ENCODE measurements at places on chromosomes 3 and 15.

- DNase-seq = no peak
These were observed 285.0 kb downstream of the THSD4 start for GRCh38 chr15:71400294-71400693.

DNA sequence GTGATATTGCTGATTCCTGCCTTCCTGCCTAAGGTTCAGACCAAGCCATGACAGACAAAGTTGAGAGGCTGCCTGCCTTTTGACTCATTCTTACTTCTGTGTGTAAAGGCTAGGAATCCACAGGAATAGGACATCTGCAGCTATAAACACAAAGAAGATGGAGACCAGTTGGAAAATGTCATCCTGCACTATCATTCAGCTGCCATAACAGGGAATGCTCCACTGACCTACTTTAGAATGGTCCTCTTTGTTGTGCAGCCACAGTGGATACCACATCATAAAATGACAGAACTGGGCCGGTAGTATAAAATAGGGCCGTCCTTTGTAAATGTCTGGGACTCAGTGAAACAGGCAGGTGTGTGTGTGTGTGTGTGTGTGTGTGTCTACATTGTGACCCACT lies 75.1 kb downstream of the STAC start:
- no peak for DNase-seq

GRCh38 chr3:175224051-175224450 lies 364.9 kb downstream of the NAALADL2 start:
- no peak for DNase-seq

DNA sequence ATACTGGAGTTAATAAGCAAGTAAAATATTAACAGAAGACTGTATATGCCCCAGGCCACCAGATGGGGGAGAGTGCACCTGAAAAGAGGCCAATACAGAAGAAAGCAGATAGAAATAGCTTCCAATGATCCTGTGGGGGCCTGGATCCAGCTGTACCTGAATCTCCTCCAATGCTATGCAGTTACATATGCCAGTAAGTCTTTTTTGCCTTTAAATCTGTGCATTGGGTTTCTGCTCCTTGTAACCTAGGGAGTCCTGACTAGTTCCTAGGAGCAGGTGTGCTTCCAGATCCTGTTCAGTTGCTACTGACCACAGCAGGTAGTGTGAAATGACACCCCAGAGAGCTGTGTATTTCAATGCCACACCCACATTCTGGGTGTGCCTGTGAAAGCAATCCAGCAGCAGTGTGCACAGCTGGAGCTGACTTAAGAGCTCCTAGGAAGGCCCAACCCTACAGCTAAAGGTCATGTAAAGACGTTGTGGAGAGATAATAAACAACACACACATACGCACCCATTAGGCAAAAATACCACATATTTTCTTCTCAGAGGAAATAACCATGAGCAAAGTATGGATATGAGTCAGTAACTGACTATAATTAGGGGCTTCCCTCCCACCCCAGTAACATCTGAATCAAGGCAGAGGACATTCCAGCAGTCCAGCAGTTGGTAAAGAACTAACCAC lies 62.2 kb upstream of the AKAP13 start:
- DNase-seq = no peak

DNA sequence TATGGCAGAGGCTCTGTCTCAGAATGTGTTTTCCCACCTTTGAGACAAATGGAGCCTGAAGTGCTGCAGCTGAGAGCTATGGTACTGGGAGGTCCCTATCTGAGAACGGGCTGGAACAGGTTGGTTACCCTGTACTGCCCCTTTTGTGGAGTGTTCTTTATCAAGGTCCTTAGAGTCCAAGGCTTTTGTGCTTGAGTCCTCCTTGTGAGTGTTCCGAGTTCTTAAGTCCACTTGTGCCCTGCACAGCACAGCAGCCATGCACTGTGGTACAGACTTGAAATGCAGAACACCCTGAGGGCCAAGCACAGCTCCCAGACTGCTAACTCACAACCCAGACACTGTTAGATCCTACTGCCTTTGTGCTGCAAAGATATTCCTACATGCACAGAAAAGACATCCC lies 67.8 kb downstream of the ARHGAP31 start:
- no peak for DNase-seq

- DNase-seq = no peak
These were observed 223.7 kb upstream of the NANOGP8 start for GRCh38 chr15:35308802-35309201.

- DNase-seq = no peak
These were observed 39.7 kb upstream of the ZNF280D start for GRCh38 chr15:56772868-56773639.

GRCh38 chr3:106692624-106693023 lies 684.6 kb upstream of the CCDC54 start:
- DNase-seq = no peak

DNA sequence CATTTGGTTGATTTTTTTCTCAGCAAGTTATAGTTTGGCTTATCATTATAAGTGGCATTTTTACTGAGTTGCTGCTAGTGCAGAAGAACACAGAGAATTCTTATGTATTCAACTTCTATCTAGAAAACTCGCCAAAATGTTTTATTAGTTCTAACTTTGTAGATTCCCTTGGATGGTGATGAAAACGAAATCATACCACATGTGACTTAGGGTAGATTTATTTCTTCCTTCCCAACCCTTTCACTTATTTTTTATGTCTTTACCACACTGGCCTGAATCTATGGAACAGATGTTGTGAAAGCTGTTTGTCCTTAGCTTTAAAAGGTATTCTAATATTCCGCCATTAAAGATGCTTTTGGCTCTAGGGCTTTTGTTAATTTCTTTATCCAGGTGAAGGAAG lies 503.3 kb upstream of the CFAP20DC start:
- DNase-seq = no peak

DNA sequence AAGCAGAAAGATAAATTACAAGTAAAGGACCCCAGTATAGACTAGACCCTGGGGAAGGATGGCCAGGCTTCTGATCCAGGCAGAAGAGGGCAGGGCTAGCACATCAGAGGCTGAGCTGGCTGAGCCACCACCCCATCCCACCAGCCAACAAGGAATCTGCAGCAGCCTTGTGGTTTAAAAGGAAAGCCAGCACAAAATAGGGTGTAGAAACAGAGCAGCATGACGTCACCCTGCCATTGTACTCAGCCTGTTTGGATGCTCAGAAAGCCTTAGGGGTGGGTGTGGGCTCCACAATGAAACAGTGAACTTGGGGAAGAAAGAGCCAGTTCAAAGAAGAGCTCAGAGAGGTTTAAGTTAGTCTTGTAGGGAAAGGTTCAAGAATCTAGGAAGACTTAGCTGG lies 28.2 kb downstream of the DUOX1 start:
- DNase-seq = no peak

- no peak for DNase-seq
These were observed 49.2 kb downstream of the SLC41A3 start for GRCh38 chr3:126034481-126035361.
